ENCODE measurements at places on chromosomes 6 and 20.

DNA sequence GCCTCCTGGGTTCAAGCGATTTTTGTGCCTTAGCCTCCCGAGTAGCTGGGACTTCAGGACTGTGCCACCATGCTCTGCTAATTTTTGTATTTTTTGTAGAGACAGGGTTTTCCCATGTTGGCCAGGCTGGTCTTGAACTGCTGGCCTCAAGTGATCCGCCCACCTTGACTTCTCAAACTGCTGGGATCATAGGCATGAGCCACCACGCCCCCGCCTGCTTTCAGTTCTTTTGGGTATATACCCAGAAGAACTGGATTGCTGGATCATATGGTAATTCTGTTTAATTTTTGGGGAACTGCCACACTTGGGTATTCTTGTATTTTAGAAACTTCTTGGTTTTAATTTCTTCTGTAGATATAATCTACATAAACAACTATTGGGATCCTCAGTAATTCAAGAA, 17.0 kb downstream of the CDS2 start:
- DNase-seq: no peak

GRCh38 chr20:4794846-4795245, 73.1 kb downstream of the PRND start:
- no peak for DNase-seq

DNA sequence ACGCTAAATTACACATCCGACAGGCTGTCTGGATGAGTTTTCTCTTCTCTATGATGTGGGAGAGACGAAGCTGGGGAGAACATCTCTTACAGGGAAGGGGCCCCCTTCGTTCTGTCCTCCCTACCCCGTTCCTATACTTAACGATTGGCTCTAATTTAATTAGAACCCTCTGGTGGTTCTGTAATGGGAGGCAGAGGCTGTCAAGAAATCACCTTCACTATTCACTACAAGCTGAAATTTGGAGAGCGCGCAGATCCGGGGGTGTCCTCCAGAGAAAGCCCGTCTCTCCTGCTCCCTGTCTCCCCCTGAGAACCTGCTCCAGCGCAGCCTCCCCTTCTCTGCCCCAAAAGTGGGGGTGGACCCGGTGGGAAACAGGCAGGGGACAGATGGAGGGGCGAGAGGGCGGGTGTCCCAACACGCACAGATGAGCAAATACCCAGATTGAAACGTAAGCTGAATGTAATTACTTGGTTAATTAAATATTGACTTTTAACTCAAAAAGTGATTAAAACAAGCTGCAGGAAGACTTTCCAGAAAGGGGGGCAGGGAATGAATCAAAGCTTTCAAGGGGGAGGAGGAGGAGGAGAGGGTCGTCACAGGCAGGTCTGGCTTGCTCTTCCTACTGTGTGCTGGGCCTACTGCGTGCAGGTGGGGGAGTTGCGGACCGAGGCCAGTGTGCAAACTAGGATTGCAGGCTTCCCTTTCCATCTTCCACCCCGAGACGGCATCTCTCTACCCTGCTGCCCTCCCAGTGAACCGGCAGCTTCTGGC, 1.3 kb downstream of the SULF2 start:
- DNase-seq: no peak

DNA sequence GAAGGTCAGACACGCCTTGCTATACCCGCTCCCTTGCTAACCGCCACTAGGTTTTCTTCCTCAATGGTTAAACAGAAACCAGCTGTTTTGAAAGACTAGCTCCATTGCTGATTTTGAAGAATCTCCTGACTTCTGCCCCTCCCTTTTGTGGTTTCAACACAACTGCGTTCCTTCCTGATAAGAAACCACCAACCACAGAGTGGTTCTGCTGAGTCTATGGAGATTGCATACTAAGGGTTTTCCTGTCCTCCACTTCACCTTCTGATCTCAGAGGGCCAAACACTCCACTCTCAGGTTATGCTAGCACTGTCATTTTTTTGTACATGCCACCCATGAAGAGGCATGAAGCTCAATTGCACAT, 207.9 kb downstream of the MYLK4 start:
- no peak for DNase-seq

DNA sequence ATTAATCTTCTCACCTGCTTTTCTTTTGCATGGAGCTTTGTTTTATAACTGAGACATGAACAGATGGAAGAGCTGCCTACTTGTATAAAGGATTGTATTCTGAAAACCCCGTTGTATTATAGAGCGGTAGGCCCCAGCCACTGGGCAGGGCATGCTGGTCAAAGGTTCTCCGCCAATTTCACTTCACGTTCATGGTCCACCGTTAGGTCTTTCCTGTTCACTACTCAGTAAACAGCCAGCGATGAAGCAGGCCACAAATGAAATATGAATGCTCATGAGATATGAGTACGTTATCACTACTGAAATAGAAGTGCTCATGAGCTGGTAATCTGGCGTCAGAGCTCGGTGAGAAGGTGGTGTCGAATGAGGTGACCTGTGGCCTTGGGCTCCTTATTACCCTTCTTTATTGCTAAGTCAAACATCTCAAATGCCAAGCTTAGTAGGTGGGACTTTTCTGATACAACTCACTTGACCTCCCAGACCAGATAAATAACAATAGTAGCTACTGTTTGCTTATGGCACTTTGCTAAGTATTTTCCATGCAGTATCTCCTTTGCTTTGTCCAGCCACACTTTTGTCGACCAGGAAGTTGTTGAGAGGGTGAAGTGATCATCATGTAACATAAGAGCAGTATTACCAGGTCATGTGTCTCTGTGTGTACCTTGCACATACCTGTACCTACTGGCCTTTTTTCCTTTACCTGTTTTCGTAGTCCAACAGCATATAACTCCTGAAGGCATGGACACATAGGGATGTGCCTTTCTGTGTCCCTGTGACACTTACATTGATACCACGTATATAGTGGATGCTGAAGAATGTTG, 16.7 kb downstream of the EDN3 start:
- no peak for DNase-seq

GRCh38 chr20:3814928-3815495, 5.3 kb upstream of the AP5S1 start:
- DNase-seq: no peak

GRCh38 chr6:156556811-156557210, 220.4 kb upstream of the ARID1B start:
- DNase-seq: no peak

DNA sequence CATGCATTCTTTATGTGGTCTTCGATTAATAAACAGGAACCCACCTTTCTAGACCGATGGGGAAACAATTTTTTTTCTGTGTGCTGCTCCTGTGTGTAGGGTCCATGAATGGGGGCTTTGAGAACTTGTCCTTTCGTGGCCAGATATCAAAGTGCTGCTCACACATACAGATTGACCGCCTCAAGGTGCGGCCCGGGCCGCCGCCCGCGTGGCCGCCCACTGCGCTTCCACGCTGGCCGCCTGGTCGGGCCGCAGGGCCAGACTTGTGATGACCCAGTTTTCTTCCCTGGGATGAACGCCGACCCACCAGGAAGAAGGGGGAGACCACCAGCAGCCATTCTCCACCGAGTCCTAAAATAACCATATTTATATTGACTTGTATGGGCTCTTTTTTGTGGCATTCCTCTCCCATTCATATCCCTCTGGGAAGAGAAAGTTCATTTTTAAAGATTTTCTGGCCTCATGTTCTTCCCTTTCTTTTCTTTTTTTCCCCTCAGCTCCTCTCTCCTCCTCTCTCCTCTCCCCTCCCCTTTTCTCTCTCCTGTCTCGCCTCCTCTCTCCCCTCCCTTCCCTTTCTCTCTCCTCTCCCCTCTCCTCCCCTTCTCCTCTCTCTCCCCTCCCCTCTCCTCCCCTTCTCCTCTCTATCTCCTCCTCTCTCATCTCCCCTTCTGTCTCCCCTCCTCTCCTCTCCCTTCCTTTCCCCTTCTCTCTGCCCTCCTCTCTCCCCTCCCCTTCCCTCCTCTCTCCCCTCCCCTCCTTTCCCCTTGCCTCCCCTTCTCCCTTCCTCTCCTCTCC, 264.8 kb upstream of the SUPT3H start:
- DNase-seq: no peak

DNA sequence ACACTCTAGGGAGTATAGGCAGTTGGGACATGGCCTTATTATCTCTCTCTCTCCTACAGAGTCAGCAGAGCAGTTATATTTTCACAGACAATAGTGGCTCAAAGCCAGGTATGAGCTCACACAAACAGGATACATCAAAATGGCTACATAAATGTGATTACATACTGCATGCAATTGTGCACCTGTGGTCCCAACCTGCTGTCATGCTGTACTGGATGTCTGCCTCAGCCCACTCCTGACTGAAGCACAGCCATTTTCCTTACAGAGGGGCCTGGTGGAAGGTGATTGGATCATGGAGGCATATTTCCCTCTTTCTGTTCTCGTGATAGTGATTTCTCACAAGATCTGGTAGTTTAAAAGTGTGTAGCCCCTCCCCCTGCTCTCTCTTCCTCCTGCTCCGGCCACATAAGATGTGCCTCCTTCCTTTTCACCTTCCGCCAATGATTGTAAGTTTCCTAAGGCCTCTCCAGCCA, 37.0 kb upstream of the SAMHD1 start:
- DNase-seq: no peak

DNA sequence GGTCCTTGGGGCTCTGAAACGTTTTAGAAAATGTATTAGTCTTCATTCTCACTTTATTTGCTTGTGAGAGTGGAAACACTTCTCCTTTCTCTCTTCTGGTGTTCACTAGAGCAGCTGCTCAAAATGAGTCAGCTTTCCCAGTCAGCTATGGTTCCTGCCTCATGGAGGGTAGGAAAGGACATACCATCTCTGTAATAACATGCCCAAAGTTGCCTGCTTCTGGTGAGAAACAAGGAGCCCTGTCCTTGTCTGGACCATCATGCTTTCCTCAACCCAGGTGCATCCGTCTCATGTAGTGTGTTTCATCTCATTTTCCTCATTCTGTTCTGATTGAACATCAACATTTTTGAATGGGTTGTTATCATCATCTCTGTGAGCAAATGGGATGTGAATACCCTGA, 17.1 kb upstream of the TINAG start:
- DNase-seq: no peak

DNA sequence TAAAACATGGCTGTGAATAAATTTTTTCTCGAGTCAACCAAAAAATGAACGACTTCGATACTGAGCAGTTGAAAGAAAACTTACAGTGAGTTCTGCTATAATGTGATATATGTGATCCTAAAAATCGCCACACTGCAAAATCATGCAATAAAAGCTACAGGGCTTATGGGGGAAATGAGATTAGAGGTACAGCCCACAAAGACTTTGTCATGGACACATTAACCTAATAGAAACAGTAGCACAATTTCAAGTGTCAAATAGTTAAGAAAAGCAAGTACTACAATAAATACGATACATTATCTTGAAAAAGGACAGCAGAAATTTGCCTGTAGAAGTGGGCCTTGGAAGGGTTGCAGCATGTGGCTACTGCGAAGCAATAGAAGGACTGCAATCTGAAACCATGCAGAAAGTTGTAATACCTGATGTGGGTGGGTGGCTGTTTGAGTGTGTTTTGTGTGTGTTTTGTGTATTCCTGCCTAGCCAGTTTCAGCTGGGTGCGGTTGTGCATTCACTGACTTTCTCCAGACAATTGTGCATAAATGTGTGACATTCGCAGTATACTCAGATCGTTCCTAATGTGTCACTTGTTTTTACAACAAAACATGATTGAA, 79.1 kb downstream of the RPP40 start:
- no peak for DNase-seq

DNA sequence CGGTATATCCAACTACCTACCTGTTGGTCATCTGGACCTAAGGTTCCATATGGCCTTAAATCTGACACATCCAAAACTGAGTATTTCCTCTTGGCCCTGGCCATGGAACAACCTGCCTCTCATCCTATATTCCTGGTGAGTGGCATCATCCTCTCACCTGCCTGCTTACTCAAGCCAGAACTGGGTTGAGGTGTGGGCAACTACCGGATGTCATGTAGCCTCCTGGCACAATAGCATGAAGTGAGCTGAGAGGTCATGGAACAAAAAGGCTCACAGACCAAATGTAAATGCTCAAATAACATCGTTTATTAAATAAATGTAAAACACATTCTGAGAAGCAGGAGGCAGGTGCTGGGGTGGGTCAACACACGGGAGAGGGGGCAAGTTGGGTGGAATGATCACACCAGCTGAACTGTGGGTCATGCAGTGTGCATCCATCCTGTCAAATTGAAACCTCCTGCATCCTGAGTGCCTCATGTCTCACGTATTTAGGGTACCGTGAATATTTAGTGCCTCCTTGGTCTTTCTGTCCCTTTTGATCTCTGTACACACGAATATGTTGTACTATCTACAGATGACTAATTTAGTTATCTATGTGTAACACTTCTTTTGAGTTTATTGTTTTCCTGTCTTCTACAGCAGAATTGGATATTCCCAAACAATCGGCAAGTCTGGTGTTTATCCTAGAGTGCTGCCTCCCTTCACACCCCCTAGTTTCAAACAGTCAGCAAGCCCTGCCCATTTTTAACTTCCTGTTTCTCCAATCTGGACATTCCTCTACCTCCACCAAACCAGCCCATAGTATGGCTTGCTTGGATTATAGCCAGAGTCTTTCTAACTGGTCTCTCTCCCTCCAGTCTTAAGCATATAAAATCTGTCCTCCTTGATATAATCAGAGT, 7.9 kb upstream of the POU5F1 start:
- DNase-seq: no peak

DNA sequence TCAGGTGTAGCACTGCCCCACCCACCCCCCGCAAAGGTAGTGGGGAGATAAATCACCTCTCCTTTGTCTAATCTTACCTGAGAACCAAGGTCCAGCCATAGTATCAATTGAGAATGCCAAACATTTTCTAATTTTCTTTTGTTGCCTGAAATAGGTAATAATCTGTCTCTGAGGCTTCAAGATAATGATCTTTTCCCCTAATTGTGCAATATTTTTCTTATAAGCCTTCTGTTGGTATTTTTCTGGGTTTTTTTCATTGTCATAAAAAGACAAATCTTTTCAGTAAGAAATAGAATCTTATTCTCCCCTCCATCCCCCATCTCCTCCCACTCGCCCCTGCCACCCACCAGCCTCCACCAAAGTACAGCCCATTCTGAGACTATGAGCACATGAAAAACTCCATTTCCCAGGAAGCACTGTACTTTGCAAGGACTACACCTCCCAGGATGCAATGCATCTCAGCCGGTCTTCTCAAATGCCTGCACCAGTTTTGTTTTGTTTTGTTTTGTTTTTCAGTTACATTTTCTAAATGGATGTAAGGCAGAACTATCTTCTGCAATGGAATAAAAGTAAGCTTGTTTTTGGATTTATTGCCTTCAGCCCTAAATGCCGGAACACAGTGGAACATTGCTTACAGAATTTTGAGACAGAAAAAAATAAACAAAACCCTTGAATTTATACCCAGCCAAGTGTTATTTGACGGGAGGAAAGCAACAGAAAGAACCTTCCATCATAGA, 268.0 kb downstream of the TFAP2A start:
- peak; percentile 6 for DNase-seq

Measured in DMS 273 treated with DMSO at 0.1 percent for 48 hours (cell line).